ENCODE measurements at places on chromosomes 11 and 22.

DNA sequence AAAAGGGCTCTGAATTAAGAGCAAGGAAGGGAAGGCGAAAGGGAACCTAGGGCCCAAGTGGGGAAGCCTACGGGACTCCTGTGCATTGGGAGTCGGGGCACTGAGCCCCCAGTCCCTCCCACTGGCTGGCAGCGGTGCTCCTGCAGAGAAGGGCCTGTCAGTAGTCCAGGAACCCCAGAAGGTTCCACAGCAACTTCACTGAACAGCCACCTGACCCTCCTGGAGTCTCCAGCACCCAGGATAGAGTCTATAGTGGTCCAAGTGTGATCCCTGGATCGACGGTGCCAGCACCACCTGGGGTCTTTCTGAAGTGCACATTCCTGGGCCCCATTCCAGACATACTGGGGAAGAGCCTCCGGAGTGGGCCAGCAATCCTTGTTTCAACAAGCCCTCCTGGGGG, 100.0 kb upstream of the B3GAT1 start:
- no peak for DNase-seq

DNA sequence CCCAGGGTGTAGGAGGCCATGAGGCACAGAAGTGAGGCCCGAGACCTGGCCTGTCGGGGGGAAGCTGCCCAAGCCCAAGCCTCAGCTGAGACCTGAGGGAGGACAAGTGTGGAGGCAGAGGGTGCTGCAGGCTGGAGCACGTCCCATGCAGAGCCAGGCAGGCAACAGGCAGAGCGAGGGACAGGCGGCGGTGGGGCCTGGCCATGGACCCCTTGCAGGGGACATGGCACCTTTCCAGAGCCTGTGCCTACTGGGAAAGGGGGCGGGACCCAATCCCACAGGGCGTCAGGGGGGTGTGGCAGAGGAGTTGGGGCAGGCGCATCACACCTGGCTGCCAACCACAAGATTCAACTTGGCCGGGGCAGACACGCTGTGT, 4.3 kb downstream of the TNNI2 start:
- no peak for DNase-seq

DNA sequence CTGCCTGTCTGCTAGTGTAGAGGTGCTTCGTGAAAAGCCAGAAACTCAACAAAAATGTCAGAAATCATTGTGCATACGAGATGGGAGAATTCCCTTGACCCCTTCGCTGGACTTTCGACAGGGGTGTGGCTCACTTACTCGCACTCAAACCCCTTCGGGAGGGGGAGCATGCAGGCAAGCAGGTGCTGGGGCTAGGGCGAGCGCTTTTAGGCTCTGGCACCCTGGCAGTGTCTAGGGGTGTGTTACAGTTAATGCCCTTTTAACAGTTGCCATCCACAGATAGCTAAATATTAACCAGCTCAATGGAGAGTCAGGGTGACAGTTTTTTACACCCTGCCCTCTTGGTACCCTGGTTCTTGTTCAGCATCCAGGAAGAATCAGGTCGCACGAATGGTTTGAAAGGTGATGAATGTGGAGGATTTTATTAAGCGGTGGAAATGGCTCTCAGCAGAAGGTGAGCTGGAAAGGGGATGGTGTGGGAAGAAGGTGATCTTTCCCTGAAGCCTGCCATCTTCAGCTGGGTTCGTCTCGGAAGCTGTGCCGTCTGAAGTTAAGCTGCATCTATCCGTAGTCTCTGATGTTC, 59.6 kb upstream of the SHANK2 start:
- no peak for DNase-seq

GRCh38 chr11:128505449-128506065, 81.8 kb downstream of the ETS1 start:
- no peak for DNase-seq

GRCh38 chr22:19805821-19806212, 45.2 kb downstream of the TBX1 start:
- DNase-seq = no peak

DNA sequence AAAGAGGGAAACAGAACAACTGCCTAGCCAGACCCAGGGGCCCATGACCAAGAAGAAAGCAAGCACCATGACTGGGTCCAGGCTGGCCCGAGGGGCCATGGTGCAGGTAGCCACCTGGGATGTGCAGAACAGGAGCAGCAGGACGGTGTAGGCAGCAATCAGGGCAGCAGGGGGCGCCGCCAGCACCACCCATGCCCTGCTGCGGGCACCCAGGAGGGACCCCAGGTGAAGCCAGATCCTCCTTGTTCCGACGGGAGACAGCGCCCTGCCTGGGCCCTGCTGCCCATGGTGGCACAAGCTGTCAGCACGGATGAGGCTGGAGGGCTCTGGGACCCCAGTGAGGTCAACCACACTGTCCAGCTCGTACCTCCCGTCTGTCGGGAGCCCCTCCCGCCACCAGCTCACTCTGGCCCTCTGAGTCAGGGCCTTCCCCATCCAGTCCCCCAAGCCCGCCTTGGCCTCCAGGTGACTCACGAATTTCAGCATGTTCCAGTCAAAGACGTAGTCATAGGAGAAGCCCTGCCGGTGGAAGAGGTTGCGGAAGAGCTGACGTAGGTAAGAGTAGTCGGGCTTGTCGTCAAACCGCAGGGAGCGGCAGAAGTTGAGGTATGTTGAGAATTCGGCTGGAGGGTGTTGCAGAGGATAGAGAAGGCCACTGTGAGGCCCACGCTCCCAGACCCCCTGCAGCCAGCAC, 18.8 kb downstream of the CSNK1E start:
- peak; percentile 39 for DNase-seq

DNA sequence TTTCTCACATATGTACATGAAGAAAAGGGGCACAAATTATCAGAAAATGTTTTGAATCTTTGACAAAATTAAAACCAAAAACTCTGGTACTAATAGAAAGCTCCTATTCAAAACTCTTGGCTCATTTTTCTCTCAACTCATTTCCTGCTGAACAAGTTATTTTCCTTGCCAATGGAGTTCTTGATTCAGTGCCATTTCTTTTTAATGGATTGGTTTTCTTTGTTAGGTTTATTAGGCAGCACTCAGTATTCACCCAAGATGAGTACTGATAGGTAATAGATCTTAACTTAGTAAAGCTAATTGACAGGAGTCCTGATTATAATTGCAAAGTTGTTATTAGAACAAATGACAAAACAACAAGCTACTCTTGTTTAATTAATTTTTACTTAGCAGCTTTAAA, 279.4 kb upstream of the PDGFD start:
- no peak for DNase-seq

- no peak for DNase-seq
These were observed 724 bp upstream of the RASGRP2 start for GRCh38 chr11:64744544-64745188.

GRCh38 chr11:21254055-21254454, 584.7 kb downstream of the NELL1 start:
- DNase-seq = no peak

DNA sequence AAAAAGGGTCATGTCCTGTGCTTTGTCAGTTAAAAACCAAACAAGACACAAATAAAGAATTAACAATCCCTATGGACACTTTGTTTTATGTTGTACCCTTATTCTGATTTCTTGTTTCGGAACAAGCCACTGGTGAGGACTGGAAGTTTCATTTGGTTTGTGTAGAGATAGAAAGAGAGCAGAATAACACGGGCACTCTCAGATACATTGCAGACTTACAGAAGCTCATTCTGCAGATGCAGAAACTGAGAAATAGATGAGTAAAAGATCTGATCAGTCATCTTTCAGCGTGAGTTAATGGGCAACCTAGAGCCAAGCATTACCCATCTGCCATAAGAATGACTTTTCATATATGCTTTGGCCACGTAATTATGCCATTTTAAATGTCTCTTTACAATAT, 407.6 kb downstream of the RAB38 start:
- DNase-seq = no peak

DNA sequence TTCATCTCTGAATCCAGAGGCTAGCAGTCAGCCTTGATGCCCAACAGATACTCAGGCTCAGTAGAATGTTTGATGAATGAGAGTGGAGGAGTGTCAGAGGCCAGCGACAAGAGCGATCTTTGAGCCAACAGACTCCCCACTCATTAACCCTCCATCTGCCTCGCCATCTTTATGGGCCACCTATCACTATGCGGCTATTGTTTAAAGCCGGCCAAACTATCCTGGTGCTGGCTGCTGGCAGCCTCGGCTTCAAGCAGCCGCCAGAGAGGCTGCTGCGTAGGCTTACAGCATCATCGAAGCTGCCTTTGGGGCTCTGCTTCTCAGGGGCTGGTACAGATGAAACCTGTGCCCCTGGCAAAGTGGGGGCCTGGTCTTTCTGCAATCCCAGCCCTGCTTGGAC, 525.6 kb downstream of the INSC start:
- DNase-seq = no peak

- no peak for DNase-seq
These were observed 24.0 kb downstream of the ARFGAP3 start for GRCh38 chr22:42833104-42833503.

GRCh38 chr11:47391711-47392432, 13.5 kb upstream of the SPI1 start:
- no peak for DNase-seq

DNA sequence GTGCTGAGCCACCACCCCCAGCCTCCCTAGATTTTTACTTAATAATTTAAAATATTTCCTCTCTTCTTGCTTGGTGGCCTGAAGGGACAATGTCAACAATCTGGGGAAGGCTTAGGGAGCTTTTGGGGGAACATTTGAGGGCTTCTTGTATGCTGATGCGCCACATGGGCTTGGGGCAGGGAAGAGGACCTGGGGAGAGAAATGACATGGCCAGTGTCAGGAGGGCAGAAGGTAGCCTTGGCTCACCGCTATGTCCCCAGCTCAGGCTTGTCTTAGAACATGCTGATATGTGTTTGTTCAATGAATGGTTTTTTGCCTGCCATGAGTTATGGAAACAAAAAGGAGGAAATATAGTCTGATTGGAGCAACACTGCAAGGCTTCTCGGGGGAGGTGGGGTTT, 51.6 kb downstream of the ST14 start:
- DNase-seq = no peak

GRCh38 chr11:56663386-56663785, at the start of gene OR5AR1:
Gene OR5AR1 (plus strand): TSS chr11:56663686. CDS start chr11:56663686, 0 bp downstream.
- DNase-seq = no peak

DNA sequence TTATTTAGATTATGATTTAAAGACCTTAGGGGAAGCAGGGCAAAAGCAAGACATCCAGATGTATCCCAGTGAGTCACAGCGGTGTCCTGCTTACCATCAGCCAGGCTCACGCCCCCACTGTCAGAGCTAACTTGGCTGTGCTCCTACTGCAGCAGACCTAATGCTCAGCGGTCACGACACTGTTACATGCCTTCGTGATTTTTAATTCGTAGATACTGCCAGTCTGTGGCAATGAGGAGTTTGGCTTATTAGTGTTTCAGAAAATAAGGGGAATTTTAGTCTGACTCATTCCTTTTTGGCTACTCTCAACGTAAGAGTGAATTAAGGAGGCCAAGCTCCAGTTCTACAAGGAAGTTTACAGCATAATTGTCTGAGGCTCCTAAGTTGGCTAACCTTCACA, 22.7 kb downstream of the EFCAB6 start:
- no peak for DNase-seq

GRCh38 chr11:73295241-73295995, 12.7 kb upstream of the ARHGEF17 start:
- peak; percentile 79 for DNase-seq

DNA sequence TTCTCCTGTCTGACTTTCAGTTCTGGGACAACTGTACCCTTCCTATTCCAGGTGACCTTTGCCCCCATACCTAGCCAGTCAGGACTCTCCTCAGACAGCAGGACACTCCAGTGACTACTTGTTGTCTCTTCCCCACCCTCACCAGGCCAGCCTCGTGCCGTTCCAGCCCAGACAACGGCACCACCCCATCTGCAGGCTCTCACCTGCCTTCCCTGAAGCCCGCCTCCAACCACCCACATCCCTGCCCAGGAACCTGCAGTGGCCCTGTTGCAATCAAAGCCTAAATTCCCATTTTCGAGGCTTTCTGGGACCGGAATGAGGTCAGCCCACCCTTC, 3.7 kb downstream of the IL2RB start:
- no peak for DNase-seq

DNA sequence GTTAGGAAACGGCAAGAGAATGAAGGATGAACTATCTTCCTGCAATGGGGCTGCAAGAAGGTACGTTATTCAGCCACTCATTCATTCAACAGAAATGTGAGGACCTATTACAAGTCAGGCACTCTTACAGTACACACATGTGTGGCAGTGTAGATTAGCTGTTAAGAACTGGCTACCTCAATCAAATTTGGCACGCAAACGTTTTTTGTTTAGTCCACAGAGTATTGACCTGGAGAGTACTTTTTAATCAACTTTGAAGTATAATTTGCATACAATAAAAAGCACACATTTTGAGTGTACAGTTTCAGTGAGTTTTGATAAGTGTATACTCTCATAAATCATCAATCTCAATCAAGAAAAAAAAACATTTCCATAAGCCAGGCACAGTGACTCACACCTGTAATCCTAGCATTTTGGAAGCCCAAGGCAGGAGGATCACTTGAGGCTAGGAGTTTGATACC, 24.2 kb downstream of the MRTFA start:
- DNase-seq = no peak

DNA sequence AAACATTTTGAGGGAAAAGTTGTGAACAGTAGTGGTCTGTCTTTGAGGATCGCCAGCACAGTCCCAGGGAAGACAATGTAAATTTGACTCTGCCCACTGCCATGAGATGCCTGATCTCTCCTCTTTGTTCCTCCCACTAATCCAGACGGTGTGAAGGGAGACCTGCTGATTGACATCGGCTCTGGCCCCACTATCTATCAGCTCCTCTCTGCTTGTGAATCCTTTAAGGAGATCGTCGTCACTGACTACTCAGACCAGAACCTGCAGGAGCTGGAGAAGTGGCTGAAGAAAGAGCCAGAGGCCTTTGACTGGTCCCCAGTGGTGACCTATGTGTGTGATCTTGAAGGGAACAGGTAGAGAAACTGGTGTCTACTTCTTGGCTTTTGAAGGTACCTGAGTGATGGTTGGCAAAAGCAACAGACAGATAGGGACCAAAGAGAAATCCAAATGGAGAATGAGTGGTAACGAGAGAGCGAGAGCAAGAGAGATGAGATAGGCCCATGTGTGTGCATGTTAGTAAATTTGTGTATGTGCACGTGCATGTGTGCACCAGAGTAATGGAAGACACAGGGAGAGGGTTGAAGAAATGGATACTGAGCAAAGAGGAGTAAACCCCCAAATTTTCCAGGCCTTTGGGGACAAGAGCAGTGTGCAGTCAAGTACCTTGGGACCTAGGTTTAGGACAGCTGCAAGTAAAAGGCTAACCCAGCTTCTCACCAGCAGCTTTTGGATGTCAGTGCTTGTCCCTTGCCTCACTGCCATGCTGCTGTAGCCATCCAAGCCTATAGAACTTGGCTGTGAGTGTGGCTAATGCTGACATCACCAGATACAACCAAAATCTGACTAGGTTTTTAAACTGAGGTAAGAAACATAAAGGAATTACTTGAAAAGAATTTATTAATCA, 1.9 kb downstream of the NNMT start:
- DNase-seq = no peak

GRCh38 chr11:65112546-65113360, 1.1 kb downstream of the TM7SF2 start:
- DNase-seq = peak; percentile 77

All from naive thymus-derived CD4-positive, alpha-beta T cell (primary cell).